Amygdala (tissue), 56 donors: ENCODE measurements at places on chromosomes 12 and 14.
A peak's percentile ranks its signal among the peaks of the same experiment; 100 is the strongest.

- DNase-seq: no peak
These were observed 143.4 kb upstream of the C14orf180 start for GRCh38 chr14:104436047-104436591.

DNA sequence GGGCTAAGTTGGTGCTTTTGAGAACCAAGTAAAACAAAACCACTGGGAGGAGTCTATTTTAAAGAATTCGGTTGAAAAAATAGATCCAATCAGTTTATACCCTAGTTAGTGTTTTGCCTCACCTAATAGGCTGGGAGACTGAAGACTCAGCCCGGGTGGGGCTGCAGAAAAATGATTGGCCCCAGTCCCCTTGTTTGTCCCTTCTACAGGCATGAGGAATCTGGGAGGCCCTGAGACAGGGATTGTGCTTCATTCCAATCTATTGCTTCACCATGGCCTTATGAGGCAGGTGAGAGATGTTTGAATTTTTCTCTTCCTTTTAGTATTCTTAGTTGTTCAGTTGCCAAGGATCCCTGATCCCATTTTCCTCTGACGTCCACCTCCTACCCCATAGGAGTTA is 1.8 kb upstream of the RAB5B start:
- DNase-seq: no peak

DNA sequence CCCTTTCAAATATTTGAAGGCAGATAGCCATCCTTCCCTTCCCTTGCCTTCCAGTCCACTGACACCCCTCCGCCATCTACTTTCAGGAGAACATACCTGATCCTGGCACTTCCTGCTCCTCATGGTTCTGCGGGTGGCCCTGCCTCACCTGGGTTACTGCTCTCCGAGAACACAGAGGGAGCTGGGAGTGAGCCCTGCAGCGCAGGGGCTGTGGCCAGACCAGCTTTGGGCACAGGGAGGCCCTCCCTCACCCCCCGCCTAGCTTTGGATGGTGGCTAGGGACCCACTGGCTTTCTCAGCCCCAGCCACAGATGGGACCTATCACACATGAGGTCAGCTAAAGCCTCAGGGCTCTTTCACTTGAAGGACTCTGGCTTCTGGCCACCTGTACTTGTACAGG is 12.4 kb downstream of the IQSEC3 start:
- DNase-seq: no peak

- DNase-seq: no peak
These were observed 72.3 kb upstream of the TMCC3 start for GRCh38 chr12:94722664-94723063.

DNA sequence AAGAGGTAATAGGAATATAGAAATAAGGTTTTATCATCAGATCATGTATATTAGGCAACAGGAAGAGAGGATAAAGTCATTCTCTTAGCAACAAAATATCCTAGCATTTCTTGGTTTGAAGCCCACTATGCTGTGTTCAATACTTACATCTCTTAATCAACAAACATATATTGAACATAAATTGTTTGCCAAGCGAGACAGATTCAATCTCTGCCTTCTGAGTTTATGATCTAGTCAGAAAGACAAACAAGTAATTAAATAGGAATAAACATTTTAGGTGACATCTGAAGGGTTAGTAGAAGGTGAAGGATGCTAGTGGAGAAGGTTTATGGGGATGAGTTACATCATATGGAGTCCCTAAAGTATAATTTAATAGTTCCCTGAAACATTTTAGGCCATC is 54.8 kb downstream of the PPHLN1 start:
- no peak for DNase-seq

DNA sequence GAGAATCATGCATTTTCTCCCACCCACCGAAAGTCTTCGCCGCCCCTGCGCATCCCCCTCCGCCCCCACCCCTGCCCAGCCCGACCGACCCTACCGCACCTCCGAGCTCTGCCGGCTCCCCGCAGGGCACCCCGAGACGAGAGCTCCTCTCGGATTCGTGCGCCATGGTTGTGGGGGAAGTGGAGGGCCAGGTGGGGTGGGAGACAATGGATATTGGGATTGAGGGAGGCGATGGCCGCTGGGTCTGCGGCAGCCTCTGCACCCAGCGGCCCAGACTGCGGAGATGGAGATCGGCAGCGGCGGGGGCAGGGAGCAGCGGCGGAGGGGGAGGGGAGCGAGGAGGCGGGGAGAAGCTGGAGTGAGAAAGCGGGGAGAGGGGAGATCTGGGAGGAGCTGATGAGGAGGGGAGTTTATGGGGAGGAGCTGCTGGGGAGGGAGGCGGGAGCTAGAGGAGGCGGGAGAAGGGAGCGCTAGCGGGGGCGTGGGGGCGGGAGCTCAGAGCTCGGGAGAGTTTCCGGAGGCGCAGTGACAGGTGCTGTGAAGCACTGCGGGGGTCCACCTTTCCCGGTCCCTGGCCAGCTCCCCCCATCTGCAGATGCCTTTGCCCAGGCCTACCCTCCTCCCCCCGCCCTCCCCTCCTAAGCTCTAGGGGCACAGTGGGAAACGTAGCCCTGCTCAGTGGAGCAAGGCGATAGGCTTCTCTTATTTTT is at the start of gene SALL2:
Gene SALL2 (minus strand): TSS at position 385 of the 710 bp plus-strand sequence. CDS start 219 bp downstream, at position 166.
- peak; percentile 73 for DNase-seq

- no peak for DNase-seq
These were observed 14.7 kb downstream of the TMEM30B start for GRCh38 chr14:61266436-61266835.
